Left colon (tissue), 2 donors: ENCODE measurements at places on chromosomes 16 and 17.

DNA sequence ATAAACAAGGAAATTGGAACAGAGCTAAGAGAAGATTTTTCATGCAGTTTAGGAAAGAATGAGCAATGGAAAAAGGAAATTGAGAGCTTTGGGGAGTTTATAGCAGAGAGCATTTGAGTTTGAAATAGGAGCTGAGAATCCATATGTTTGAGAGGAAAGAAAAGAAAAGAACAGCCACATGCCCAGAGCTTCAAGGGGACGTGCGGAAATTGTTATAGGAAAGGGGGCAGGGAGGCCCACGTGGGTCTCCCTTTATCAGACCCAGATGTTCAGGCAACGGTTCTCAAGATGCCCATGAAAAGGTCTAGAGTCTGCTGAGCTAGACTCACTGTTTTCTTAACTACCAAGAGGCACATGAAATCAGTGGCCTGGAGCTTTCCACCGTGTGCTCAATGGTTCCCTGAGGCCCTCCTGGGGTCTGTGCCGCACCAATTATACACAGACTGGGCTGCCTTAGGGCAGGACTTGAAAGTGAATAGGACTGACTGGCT lies 31.2 kb downstream of the CHD9 start:
- no peak for DNase-seq

- DNase-seq = no peak
Observed at GRCh38 chr17:31156326-31156725, 61.5 kb downstream of the NF1 start.

GRCh38 chr17:16945663-16946218 lies 26.2 kb downstream of the TNFRSF13B start:
- DNase-seq = no peak

- DNase-seq = no peak
Observed at GRCh38 chr16:3520841-3521240, 20.0 kb downstream of the CLUAP1 start.

DNA sequence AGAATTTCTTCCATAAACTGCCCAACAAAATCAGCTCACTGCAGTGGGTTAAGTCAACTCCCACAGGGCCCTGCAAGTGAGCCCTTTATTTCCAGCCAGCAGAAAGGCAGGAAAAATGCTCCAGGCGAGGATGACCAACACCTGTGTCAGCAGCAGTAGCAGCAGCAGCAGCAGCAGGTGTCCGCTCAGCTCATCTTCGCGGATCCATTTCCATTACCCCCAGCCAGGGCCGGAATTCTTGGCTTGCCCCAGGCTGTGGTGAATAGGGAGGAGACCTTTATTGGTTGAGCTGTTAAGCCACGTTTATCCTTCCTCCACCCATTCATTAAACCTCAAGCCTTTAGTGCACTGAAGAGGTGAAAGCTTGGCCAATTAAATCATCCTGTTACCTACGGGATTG lies 46.2 kb downstream of the MARCHF10 start:
- no peak for DNase-seq

DNA sequence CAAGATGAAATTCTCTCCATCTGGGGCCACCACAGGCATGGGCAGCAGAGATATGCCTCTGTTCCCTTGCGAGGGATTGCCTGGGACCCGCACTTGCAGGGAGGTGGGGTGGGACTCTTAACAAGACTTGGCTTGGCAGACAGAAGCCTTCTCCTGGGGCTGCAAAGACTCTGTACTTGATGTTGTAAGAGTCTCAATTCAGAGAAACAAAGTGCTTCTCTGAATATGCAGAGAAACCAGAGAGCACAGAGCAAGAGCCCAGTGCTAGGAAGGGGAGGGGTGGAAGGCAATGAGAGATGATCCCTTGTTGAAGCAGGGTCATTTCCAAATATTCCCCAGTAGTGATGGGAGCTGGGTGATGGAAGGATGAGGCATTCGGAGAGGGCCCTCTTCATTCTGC lies 2.2 kb downstream of the MMP28 start:
- DNase-seq = no peak

DNA sequence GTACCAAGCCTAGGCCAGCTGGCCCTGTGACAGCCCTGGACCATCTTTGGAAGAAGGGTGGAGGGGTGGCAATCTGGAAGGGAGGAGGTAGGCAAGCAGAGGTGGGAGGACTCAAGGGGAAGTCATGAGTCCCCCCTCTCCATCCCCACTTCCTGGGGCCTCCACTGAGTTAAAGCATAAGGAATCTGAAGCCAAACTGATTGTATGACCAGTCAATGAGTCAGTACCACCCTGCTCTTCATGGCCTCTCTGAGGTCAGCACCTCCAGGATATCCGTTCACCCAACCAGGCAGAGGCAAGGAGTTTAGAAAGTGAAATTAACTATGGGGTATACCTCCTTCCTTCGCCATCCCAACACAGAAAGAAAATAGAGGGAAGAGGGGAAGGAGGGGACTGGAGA lies 272.7 kb downstream of the SOX9 start:
- DNase-seq = no peak

- DNase-seq = no peak
Observed at GRCh38 chr17:74520016-74520434, 11.2 kb downstream of the CD300LB start.

DNA sequence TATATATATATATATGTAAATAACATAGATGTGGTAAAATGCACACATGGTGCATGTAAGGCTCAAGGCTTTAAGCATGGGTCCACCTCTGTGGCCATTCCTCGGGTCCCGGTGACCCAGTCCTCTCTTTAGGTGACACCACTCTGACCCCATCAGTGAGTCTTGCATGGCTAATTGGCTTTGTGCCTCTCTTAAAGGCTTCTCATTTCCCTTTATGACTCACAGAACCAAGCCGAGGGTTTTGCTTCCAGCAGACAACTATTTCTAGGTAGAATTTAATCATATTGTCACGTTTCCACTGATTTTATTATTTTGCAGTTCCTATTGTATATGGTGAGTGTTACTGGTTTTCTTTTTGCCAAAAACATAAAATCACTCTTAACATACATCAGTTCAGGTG lies 59.7 kb downstream of the PLCG2 start:
- no peak for DNase-seq

GRCh38 chr17:2947588-2947950 lies 115.8 kb downstream of the OR1D5 start:
- no peak for DNase-seq

DNA sequence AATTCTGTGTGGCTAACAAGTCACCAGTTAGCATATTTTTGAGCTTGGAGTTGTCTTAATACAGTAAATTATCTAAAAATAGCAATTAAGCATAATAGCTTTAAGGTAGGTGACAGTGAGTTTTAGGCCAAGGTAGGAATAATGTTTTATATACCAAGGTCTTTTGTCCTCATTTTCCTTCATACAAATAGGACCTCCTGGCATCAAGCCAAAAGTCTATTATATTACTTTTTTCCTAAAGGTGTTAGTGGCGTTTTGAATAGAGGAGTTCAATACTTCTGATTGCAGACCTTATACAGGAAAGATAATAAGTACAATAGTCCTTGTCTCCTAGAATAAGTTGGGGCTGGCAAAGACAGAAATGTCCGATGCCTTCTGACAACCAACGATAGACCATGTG lies 2277.7 kb downstream of the TP53TG3F start:
- no peak for DNase-seq

GRCh38 chr16:86878236-86879080 lies 300.1 kb downstream of the FOXL1 start:
- no peak for DNase-seq

DNA sequence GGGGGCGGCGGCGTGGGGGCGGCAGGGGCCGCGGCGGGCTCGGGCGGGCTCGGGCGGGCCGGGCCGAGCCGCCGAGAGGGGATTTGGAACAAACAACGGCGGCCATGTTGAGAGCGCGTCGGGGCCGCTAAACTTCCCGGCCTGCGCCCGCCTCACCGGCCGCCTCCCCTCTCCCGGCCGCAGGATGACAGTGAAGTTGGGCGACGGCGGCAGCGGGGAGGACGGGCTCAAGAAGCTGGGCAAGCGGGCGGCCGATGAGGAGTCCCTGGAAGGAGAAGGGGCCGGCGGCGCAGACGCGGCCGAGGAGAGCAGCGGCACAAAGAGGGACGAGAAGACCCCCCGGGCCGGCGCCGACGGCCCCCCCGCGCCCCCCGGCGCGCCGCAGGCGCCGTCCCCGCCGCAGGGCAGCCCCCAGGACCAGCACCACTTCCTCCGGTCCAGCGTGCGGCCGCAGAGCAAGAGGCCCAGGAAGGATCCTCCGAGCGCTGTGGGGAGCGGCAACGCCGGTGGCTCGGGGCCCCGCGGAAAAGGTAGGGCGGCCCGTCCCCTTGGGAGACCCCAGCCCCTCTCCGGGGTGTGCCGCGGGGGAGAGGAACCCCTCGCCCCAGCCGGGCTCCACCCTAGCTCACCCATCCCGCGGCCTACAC lies 2.4 kb downstream of the CRAMP1 start:
- DNase-seq = no peak

DNA sequence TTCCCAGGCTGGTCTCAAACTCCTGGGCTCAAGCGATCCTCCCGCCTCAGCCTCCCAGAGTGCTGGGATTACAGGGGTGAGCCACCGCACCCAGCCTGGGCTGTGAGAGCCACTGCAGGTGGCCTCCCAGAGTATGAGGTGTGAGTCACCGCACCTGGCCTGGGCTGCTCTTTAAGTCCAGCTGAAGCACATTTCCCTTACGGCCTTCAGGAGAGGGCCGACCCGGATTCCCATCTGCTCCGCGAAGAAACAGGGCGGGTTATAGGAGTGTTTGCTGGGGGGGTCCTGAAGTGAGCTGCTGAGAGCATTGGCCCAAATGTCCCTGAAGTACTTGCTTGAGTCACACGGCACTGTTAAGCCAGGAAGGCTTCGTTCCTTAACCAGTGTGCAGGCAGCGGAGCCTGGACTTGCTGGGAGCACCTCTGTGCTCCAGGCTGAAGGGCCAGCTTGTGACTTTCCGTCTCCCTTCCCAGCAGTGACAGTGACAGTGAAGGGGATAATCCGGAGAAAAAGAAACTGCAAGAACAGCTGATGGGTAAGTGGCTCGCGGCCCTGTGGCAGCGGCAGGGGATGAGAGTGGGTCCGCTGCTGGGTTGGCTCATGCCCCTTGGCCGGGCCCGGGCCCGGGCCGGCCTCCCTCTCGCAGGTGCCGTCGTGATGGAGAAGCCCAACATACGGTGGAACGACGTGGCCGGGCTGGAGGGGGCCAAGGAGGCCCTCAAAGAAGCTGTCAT lies 7.2 kb downstream of the VPS4A start:
- no peak for DNase-seq

DNA sequence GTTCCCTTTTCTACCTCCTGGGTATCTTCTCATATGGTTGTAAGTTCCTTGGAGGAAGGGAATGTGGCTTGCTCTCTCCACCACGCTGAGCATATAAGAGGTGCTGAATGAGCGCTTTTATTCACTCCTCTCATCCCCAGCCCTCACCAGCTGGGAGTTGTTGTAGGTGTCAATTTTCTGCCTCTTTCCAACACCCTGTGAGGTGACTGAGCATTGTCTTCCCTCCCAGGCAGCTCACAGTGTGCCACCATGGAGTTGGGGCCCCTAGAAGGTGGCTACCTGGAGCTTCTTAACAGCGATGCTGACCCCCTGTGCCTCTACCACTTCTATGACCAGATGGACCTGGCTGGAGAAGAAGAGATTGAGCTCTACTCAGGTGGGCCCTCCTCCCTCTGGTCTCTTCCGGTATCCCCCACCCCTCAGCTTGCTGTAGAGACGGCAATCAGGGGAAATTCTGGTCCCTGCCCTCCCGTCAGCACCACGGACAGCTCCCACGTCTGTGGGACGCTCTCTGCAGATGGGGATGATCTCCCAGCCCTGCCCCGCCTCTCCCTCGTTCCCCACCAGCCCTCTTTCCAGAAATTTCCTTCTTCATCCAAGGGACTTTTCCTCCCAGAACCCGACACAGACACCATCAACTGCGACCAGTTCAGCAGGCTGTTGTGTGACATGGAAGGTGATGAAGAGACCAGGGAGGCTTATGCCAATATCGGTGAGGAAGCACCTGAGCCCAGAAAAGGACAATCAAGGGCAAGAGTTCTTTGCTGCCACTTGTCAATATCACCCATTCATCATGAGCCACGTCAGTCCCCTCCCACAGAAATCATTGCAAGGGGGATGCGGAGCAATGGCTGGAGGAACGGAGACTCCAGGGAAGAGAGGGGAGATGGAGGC lies 18.3 kb downstream of the CIITA start:
- DNase-seq = no peak

DNA sequence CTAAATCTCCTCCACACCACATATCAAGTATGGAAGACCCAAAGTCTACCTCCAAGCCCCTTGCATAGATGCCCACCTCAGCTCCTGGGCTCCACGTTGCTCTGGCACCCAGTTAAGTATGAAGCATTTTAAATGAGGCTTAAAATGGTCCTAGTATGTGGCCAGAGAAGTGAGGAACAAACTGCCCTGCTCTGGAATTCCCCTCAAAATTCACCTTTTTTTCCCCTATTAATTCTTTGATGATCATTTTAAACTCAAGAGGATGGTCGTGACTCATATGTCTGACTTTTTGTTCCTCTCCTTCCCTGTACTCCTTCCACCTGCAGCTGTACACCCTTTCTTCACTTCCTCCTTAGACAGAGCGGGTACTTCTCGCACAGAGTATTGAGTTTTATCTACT lies 234.5 kb upstream of the MYOCD start:
- DNase-seq = no peak

DNA sequence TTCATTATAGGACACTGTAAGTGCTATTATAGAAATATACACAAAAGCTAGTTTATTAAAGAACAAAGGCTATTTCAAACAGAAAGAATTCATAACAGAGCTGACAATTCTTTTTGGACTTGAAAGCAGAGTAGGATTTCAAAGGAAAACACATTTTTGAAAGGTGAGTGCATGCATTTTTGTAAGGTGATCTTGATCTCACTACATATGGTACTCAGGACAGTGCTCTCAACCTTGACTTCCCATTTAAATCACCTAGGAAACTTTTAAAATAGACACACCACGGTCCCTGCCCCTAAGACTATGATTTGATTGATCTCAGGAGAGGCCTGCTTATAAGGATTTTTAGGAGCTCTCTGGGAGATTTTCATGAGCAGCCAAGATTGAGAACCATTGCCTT lies 1362.0 kb downstream of the CDH8 start:
- no peak for DNase-seq

- no peak for DNase-seq
Observed at GRCh38 chr17:61157246-61157886, 242.3 kb upstream of the TBX2 start.

- no peak for DNase-seq
Observed at GRCh38 chr17:72906306-72906705, 186.2 kb downstream of the SLC39A11 start.

GRCh38 chr17:45104907-45105624 lies 27.2 kb downstream of the PLCD3 start:
- DNase-seq = no peak

DNA sequence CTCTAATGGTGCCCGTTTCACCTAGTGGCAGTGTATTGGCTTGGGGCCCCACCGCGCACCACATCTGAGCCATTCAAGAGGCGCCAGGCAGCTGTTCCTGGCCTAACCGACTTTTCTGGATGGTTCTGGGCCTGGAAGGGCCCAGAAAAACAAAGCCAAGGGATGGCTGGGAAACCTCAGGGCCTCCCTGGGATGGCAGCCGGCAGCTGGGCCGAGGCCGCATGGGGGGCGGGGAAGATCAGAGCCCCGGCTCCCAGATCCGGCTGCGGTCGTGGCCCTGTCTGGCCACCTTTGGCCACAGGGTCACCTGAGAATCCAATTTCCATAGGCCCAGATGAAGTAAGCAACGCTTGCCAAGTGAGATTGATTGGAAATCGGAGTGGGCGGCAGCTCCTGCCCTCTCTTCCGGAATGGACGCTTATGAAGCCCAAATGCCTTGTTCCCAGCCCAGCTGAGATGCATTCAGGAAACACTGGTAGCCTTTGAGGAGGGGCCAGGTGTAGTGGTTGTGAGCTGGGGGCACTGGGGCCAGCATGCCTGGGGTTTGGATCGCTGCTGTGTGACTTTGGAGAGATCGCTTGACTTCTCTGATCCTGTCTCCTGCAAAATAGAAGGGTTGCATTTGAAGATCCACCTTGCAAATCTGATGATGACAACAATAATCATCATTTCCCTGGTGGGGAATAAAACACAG lies 163.8 kb upstream of the GSE1 start:
- DNase-seq = no peak
